ENCODE measurements at places on chromosomes 5 and 9.

DNA sequence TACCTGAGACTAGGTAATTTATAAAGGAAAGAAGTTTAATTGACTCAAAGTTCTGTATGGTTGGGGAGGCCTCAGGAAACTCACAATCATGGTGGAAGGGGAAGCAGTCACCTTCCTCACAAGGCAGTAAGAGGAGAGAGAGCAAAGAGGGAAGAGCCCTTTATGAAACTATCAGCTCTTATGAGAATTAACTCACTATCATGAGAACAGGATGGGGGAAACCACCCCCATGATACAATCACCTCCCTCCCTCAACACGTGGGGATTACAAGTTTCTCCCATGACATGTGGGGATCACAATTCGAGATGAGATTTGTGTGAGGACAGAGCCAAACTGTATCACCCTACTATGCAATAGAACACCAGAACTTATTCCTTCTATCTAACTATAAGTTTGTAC lies 27.9 kb downstream of the CD274 start:
- no peaks in the 10 kb centered on the region for H3K27me3 ChIP-seq
- H3K4me3 ChIP-seq: no peak overlapping the region
- peaks cover 3% of the 10 kb centered on the region for H3K36me3 ChIP-seq
- peak; percentile 40 for DNase-seq

- no peaks in the 10 kb centered on the region for H3K4me1 ChIP-seq
- no peak overlapping the region for H3K27ac ChIP-seq
- no peak overlapping the region for H3K4me3 ChIP-seq
- no peaks in the 10 kb centered on the region for H3K27me3 ChIP-seq
These were observed 31.1 kb downstream of the C5orf22 start for GRCh38 chr5:31563216-31563615.

- H3K4me1 ChIP-seq: no peaks in the 10 kb centered on the region
- H3K27me3 ChIP-seq: no peaks in the 10 kb centered on the region
- no peak overlapping the region for H3K4me3 ChIP-seq
- no peak overlapping the region for H3K27ac ChIP-seq
- no peak for DNase-seq
These were observed 65.6 kb upstream of the SEMA6A start for GRCh38 chr5:116640236-116640635.

DNA sequence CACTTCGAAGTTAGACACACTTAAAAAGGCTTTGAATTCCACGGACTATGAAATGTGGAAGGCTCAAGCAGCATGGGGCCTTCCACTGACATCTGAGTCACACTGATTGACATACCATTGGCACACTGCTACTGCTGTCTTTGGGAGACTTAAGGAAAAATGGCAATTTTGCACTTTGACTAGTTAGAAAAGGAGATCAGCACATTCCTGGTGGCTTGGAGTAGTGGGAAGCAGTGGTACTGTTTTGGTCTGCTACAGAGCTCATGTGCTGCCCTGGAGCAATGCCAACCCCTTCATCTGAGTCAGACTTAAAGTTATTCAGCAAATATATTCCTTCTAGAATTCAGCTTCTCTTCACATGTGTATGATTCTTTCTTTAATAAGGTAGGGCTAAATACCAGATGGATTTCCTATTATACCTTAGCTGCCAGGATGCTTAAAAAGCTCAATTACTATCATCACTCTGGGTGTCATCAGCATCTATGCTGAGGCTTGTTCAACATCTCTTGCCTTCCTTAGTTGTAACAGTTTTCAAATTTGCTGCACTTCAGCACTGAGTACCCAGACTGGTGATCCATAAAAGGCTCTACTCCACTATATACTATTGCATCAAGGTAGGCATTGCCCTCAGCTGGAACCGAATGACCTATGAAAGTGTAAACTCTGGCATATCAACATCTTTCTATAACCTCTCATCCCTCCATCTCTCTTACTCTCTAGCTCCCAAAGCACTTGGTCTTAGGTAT lies 42.3 kb upstream of the MOCS2 start:
- no peak overlapping the region for H3K4me3 ChIP-seq
- no peak for DNase-seq
- no peaks in the 10 kb centered on the region for H3K27me3 ChIP-seq

DNA sequence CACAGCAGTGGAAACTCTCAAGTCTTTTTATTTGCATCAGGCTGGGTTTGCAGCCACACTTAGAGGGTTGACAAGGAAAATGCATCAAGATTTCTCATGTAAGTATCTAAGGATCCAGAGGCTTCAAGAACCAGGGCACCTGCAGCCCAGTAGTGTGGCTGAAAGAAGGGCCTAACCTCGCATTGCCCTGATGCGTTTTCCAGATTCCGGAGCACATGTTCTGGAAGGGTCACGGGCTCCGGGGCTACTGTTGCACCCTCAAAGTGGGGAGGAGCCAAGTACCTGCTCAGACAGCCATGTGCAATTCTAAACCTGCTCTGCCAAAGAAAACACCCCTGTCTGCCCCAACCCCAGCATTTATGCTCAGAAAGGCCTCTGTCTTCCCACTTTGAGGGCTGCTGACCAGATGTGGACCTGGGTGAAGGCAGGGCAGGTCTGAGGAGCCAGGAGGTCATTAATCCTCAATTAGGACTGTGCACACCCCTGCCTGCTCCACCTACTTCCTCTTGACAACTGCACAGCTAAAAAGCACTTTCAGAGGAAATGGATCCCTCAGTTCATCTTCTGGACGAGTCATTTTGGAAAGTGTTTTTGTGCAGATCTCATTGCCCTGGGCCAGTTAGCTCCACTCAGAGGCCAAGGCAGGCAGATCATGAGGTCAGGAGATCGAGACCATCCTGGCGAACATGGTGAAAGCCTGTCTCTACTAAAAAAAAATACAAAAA lies 110.7 kb downstream of the SAXO1 start:
- DNase-seq: no peak
- no peaks in the 10 kb centered on the region for H3K27me3 ChIP-seq
- no peak overlapping the region for H3K4me3 ChIP-seq
- H3K36me3 ChIP-seq: no peaks in the 10 kb centered on the region
- H3K27ac ChIP-seq: no peak overlapping the region
- no peaks in the 10 kb centered on the region for H3K4me1 ChIP-seq

DNA sequence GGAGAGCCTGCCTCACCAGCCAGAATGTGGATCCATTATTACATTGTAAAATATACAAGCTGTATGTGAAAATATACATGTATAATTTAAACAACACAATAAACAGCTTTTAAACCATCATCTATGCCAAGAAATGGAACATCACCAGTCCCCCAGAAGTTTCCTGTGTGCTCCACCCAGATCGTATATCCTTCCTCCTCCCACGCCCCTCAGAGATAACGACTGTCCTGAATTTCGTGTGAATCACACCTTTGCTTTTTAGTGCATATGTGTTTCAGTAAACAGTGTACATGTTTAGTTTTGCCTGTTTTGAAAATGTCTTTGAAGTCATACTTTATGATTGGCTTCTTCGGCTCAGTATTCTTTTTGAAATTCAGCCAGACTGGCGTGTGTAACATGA lies 134.6 kb upstream of the MYO10 start:
- H3K27me3 ChIP-seq: no peaks in the 10 kb centered on the region
- H3K4me1 ChIP-seq: no peaks in the 10 kb centered on the region
- H3K36me3 ChIP-seq: no peaks in the 10 kb centered on the region
- no peak for DNase-seq

DNA sequence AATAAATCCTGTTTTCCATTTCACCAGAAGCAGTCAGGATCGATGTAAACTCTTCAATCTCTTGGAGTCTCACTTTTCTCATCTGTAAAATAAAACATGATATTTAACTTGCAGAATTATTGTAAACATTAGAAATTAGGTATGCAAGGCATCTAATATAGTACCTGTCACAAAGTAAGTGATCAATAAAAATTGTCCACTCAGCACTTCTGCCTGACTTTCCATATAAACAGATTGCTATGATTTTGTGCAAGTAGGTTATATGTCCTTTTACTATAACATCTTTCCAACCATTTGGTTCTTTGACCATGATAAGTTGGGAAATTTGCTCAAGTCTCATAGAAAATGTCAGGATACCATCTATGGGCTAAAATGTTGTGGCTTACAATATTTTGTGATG lies 148.8 kb upstream of the MTAP start:
- peaks cover 4% of the 10 kb centered on the region for H3K27me3 ChIP-seq
- H3K27ac ChIP-seq: no peak overlapping the region
- no peak overlapping the region for H3K4me3 ChIP-seq
- H3K4me1 ChIP-seq: no peaks in the 10 kb centered on the region

GRCh38 chr9:21402386-21403251 lies 6.3 kb upstream of the IFNA8 start:
- DNase-seq: no peak
- peaks cover 83% of the 10 kb centered on the region for H3K27me3 ChIP-seq
- H3K4me3 ChIP-seq: peak overlapping the region; percentile 69
- H3K36me3 ChIP-seq: no peaks in the 10 kb centered on the region

DNA sequence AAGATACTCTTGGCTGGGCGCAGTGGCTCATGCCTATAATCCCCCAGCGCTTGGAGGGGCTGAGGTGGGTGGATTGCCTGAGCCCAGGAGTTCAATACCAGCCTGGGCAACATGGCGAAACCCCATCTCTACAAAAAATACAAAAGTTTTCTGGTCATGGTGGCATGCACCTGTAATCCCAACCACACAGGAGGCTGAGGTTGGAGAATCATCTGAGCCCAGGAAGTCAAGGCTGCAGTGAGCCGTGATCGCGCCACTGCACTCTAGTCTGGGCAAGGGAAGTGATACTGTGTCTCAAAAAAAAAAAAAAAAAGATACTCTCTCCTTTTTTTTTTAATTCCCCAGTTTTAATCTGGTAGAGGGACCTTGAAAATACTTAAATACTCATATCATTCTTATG lies 15.0 kb downstream of the ANKRD33B start:
- H3K36me3 ChIP-seq: no peaks in the 10 kb centered on the region
- H3K27ac ChIP-seq: no peak overlapping the region
- no peak for DNase-seq
- peaks cover 3% of the 10 kb centered on the region for H3K27me3 ChIP-seq
- H3K4me3 ChIP-seq: no peak overlapping the region

DNA sequence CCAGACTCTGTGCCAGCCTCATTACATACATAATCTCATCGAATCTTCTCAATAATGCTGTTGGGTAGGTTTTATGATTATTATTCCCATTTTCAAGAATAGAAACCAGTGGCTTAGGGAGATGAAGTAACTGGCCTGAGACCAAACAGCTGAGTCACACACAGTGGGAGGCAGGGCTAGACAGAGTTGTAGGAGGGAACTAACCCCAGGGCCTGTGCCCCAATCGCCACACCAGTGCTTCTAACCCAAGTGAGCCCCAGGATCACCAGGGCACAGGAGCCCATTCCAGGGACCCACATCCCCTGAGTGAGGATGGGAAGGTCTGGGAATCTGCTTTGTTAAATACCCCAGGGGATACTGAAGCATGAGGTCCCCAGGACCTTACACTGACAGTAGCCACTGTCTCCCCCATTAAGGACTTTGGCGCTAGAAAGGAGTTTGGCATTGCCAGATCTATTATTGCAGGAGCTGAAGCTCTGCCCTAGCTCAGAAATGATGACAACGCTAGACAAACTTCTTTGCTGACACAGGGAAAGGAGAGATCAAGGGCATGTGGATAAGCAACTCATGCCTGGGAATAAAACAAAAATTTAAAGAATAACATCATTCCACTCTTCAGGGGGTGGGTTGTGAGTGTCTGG lies 63.8 kb upstream of the PPARGC1B start:
- no peak for DNase-seq
- H3K4me3 ChIP-seq: no peak overlapping the region
- no peaks in the 10 kb centered on the region for H3K36me3 ChIP-seq
- no peak overlapping the region for H3K27ac ChIP-seq
- no peaks in the 10 kb centered on the region for H3K27me3 ChIP-seq
- peaks cover 3% of the 10 kb centered on the region for H3K4me1 ChIP-seq

GRCh38 chr5:35303152-35303551 lies 72.9 kb upstream of the PRLR start:
- H3K4me3 ChIP-seq: no peak overlapping the region
- H3K27ac ChIP-seq: no peak overlapping the region
- H3K27me3 ChIP-seq: peaks cover 2% of the 10 kb centered on the region
- no peaks in the 10 kb centered on the region for H3K36me3 ChIP-seq
- no peaks in the 10 kb centered on the region for H3K4me1 ChIP-seq
- DNase-seq: no peak

GRCh38 chr5:151245680-151246219 lies 7.2 kb upstream of the GM2A start:
- no peak overlapping the region for H3K27ac ChIP-seq
- peaks cover 20% of the 10 kb centered on the region for H3K4me1 ChIP-seq
- DNase-seq: no peak

- H3K4me1 ChIP-seq: peaks cover 72% of the 10 kb centered on the region
- H3K27me3 ChIP-seq: no peaks in the 10 kb centered on the region
- H3K27ac ChIP-seq: peak overlapping the region; percentile 92
- peak; percentile 91 for DNase-seq
- H3K4me3 ChIP-seq: peak overlapping the region; percentile 89
These were observed 830 bp downstream of the TRAF1 start for GRCh38 chr9:120925535-120926396.

- no peaks in the 10 kb centered on the region for H3K4me1 ChIP-seq
- H3K27ac ChIP-seq: no peak overlapping the region
- no peaks in the 10 kb centered on the region for H3K36me3 ChIP-seq
- no peak overlapping the region for H3K4me3 ChIP-seq
- DNase-seq: no peak
These were observed 584.5 kb downstream of the ACTL7B start for GRCh38 chr9:108271236-108271635.

- peaks cover 2% of the 10 kb centered on the region for H3K36me3 ChIP-seq
- DNase-seq: no peak
- H3K27ac ChIP-seq: no peak overlapping the region
- H3K4me3 ChIP-seq: no peak overlapping the region
- H3K27me3 ChIP-seq: peaks cover 11% of the 10 kb centered on the region
These were observed 107.9 kb downstream of the DCP2 start for GRCh38 chr5:113084402-113085083.

DNA sequence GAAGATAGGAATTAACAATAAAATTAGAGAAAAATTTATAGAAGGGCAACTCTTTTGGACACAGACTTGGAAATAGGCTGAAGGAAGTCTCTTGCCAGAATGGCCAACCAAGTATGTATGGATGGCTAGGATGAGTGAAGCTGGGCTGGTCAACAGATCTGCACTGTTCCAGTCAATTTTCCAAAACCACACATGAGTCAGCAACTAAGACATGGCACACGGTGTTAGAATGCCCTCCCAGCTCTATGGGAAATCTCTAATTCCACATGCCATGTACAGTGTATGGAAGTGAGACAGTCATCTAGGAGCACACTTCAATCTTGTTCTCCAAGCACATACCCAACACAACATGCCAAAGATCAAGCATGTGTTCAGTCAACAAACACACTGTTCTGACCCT lies 129.6 kb downstream of the GLIS3 start:
- no peak overlapping the region for H3K27ac ChIP-seq
- DNase-seq: no peak
- H3K4me1 ChIP-seq: no peaks in the 10 kb centered on the region
- H3K27me3 ChIP-seq: peaks cover 10% of the 10 kb centered on the region
- H3K36me3 ChIP-seq: no peaks in the 10 kb centered on the region
- no peak overlapping the region for H3K4me3 ChIP-seq

DNA sequence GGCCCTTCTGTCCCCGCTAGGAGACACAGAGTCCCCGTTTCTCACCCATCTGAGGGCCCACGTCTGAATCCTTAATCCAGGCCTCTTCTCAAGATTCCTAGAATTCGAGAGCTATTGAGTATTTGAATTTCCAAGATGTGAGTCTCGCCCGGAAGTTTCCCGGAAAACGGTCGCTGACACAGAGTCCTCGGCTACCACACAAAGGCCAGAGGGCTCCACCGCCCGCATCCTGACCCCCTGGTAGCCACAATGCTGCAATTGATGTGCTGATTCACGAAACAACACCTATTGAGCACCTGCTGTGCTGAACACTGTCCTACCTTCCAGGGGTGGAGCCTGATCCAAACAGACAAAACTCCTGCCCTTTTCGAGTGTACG lies 670 bp upstream of the FBP1 start:
- H3K36me3 ChIP-seq: no peaks in the 10 kb centered on the region
- H3K27ac ChIP-seq: peak overlapping the region; percentile 73
- peaks cover 48% of the 10 kb centered on the region for H3K27me3 ChIP-seq
- H3K4me3 ChIP-seq: peak overlapping the region; percentile 92
- no peak for DNase-seq
- H3K4me1 ChIP-seq: peaks cover 12% of the 10 kb centered on the region
